Stomach (tissue), 19 donors: ENCODE measurements at places on chromosomes 4 and X.

DNA sequence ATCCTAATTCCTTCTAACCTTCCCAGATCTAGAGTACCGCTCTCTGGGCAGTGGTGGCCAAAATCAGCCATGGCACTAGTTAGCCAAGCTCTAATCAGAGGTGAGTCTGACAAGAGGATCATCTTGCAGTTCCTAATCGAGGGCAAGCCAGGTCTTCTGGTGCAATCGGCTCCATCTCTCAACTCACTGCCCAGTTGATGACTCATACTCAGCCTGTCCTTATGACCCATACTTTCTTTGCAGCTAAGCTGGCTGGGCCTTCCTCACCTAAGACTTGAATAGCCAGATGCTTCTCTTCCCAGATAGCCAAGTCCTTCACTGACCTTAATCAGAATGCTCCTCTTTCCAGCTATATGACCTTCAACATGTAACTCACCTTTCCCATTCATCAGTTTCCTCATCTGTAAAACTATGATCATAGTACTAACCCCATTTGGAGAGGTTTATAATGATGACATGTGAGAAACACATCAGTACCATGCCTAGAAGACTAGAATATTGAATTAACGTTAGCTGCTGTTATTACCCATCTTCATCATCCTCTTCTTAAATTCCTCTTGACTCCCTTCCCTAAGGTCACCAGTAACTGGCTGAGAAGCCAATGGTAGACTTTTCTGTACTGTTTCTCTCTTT is 57.1 kb downstream of the RELL1 start:
- peak; percentile 33 for DNase-seq

GRCh38 chr4:76758996-76759395 is 138.9 kb downstream of the SOWAHB start:
- no peak for DNase-seq

- no peak for DNase-seq
Observed at GRCh38 chr4:164467493-164467892, 286.4 kb upstream of the SMIM31 start.

- DNase-seq: no peak
Observed at GRCh38 chrX:2432298-2432863, 68.4 kb downstream of the DHRSX start.

DNA sequence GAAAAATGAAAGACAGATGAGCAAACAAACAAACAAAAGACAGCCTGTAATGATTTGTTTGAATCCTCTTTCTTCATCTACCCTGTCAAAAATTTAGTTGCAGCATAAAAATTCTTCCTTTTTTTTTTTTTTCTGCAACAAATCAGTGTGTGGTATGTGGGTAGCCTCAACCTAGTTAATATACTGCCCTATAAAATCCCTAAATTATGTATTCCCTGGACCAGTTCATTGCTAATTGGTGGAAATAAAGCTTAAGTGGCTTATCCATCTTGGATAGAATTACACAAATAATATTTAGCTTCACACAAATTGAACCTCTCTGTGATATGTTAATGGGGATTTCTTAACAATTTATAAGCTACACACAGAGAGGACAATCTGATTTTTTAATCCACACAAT is 208.4 kb downstream of the NDST4 start:
- DNase-seq: no peak

DNA sequence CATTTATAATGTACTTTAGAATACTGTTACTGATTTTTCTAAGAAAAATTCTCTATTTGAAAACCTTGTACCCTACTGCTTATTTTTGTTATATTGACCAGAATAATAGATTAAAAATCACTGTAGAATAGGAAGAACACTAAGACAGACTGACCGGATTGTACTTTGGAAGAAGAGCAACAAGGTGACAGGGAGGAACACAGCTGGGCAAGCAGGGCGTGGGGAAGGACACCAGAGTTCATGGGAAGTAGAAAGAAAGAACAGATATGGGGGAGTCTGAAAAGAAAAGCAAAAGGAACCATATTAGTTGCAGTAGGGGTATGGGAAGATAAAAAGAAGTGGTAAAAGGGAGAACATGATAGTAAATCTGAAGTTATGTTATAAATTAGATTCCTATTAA is 38.6 kb downstream of the TXK start:
- DNase-seq: no peak

DNA sequence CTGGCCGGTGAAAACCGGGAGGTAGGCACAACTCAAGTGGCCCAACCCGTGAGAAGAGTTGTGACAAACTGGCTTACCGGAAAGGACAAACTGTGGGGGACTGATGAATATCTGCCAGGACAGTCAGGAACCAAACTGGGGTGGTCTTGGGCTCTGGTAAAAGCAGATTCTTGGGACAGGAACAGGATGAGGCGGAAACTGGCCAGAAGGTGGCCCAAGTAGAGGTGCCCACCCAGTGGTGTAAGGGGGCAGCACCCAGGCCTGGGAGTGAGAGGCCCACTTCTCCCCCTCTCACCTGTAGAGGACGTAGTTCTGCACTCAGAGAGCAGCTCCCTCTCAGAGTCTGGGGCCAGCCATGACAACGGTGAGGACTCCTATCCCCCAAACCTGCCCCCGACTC is 5.9 kb downstream of the CCDC120 start:
- no peak for DNase-seq

GRCh38 chr4:48683784-48684666 is 96.1 kb downstream of the FRYL start:
- DNase-seq: no peak

GRCh38 chrX:82748906-82749505 is 759.1 kb upstream of the POU3F4 start:
- DNase-seq: no peak

GRCh38 chrX:29242856-29243255 is 655.6 kb downstream of the IL1RAPL1 start:
- DNase-seq: no peak

- DNase-seq: no peak
Observed at GRCh38 chr4:88212253-88212561, 53.8 kb upstream of the ABCG2 start.

DNA sequence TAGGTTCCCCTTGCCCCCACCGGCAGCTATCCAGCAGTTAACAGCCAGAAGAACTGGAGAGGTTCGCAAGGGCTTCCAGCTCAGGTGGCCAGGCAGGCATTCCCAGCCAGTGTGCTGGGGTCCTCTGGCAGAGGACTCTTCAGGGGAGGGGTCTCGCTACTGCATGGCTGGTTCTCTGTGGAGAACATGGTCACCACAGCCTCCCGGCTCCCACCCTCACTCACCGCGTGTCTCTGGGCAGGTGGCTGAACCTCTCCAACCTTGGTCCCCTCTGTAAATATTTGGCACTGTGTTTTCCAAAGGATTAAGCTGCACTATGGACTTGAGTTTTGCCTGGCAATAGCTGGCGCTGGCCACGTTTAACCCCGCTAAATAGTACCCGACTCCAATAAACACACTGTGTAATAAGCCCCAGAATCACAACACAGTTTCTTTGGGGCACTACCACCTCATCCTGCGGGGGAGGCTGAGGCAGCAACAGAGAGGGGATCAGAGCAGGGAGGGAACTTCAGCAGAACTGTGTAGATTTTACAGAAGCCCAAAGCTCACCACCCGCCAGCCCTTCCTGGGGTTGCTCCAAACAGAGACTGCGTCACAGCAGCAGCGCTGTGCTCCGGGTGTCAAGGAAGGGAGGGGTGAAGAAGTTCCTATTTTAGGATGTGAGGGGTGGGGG is 15.2 kb downstream of the BCOR start:
- DNase-seq: peak; percentile 45

DNA sequence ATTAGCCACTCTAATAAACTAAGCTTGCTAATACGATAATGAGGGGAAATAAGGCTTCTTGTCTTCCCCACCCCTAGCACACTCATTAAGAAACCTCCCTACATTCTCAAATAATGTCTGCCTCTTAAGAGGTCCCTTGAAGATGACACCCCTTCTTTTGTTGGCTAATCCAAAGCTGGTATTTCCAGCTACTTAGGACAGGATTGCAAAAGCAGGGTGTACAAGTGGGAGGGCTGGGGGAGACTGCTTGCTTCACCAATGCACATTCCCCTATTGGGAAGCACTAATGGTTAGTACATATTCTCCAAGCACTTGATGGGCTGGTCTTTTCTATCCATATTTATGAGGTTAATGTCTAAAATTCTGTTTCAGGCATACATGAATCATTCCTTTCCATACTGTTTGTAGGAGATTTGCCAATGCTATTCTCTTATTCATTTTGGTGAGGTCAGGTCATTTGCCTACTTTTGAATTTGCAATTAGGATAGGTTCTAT is 16.8 kb upstream of the TIMM8A start:
- no peak for DNase-seq

GRCh38 chrX:106952988-106953387 is 32.8 kb downstream of the CLDN2 start:
- no peak for DNase-seq

- DNase-seq: no peak
Observed at GRCh38 chrX:21847342-21847741, 7.9 kb downstream of the MBTPS2 start.
